ENCODE measurements at places on chromosomes 5 and 9.

GRCh38 chr9:115291841-115292240 is 173.9 kb upstream of the TNC start:
- no peak overlapping the region for H3K4me3 ChIP-seq
- DNase-seq, result no peak
- peaks cover 7% of the 10 kb centered on the region for H3K4me1 ChIP-seq
- no peak overlapping the region for H3K27ac ChIP-seq
- no peaks in the 10 kb centered on the region for H3K27me3 ChIP-seq

DNA sequence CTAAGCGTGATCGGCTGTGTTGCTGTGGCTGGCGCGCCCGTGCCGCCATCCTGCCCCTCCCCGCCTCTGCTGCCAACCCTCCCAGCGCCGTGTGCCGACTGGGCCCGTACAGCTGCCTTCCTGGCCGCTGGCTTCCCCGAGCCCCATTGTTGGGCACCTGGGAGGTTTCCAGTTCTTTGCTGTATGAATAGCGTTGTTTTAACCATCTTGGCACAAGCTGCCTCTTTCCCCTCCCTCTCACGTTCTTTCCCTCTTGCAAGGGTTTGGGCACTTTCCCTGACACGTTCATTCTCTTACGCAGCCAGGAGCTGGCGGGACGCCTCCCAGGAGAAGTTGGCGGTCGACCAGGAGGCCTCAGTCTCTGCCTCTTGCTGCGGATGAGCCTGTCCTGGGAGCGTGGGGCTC is 43.1 kb upstream of the RXRA start:
- no peaks in the 10 kb centered on the region for H3K4me1 ChIP-seq
- peaks cover 7% of the 10 kb centered on the region for H3K27me3 ChIP-seq
- DNase-seq, result no peak
- H3K27ac ChIP-seq, result no peak overlapping the region
- no peaks in the 10 kb centered on the region for H3K36me3 ChIP-seq

DNA sequence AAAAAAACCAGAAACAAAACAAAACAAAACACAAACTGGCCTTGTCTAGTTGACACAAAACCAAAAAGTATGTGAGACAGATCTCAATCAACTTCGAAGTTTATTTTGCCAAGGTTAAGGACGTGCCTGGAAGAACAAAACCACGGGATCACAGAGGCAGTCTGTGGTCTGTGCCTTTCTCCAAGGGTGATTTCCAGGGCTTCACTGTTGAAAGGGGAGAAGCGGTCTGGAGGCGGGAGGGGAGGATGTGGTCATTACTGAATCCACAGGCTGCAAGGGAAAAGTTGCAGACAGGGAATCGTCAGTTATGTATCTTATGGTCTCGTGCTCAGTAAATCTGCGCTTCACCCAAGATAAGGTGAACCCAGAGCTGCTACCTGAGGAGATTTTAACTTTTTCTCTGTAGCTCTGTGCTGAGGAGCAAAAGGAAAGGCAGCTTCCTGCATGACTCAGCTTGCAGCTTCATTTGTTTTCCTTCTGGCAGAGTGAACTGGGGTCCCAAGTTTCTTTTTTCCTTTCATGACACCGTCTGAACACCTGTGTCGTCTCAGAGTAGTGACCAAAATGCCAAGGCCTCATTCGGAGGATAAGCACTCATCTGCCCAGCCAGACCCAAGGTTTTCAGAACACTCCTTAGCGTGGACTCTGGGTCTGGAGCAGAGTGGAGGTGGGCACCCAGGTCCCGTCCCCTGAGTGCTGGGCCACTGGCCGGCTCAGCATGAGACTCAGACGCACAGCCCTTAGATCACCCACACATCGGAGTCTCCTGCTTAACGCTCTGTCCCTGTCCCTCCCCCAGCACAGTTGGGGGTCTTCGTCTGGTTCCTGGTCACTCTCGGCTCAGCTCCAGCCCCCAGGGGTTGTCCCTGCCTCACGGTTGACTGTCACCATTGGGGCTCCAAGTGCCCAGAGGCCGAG is 25.9 kb downstream of the ROPN1L start:
- H3K27ac ChIP-seq, result peak overlapping the region; percentile 92
- peaks cover 8% of the 10 kb centered on the region for H3K36me3 ChIP-seq
- H3K27me3 ChIP-seq, result peaks cover 17% of the 10 kb centered on the region
- peak overlapping the region; percentile 31 for H3K4me3 ChIP-seq

GRCh38 chr5:101561018-101561417 is 657.9 kb upstream of the ST8SIA4 start:
- no peak overlapping the region for H3K4me3 ChIP-seq
- H3K27ac ChIP-seq, result no peak overlapping the region
- no peaks in the 10 kb centered on the region for H3K27me3 ChIP-seq
- no peaks in the 10 kb centered on the region for H3K36me3 ChIP-seq
- no peak for DNase-seq
- no peaks in the 10 kb centered on the region for H3K4me1 ChIP-seq

DNA sequence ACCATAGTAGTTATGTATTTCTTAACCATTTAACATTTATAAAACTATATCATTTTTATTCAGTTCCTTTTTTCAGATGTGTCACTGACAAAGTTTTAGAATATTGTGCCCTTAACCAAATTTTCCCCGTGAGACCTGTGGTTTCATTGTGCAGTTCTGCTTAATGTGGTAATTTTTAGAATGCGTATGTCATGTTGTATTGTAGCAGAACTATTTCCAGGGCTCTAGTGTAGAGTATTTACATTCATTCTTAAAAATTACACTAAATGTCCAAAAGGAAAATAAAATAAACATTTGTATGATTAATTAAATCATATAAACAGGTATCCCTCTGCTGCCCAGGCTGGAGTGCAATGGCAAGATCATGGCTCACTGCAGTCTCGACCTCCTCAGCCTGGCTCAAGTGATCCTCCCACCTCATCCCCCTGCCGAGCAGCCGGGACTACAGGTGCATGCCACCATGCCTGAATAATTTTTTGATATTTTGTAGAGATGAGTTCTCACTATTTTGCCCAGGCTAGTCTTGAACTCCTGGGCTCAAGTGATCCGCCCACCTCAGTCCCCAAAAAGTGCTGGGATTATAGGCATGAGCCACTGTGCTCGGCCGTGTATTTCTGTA is 15.4 kb downstream of the SERINC5 start:
- DNase-seq, result no peak
- peaks cover 31% of the 10 kb centered on the region for H3K36me3 ChIP-seq
- H3K4me3 ChIP-seq, result no peak overlapping the region
- H3K27ac ChIP-seq, result no peak overlapping the region
- H3K4me1 ChIP-seq, result peaks cover 28% of the 10 kb centered on the region
- H3K27me3 ChIP-seq, result no peaks in the 10 kb centered on the region

GRCh38 chr9:8686516-8686915 is 886.9 kb upstream of the DMAC1 start:
- no peak for DNase-seq
- no peaks in the 10 kb centered on the region for H3K27me3 ChIP-seq
- no peaks in the 10 kb centered on the region for H3K36me3 ChIP-seq

DNA sequence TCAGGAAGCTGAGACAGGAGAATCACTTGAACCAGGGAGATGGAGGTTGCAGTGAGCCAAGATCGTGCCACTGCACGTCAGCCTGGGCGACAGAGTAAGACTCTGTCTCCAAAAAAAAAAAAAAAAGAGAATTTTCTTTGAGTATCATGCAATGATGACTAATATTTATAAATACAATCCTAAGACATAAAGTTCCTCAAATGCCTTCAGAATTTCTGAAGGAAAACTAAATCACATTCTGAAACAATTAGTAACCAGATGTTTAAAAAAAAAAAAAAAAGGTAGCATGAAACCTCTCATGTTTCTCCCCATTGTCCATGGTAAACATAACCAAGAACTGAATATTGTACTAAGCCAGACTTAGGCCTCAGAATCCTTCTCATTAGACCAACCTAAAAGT is 23.1 kb downstream of the MLLT3 start:
- H3K4me1 ChIP-seq, result peaks cover 12% of the 10 kb centered on the region
- H3K36me3 ChIP-seq, result no peaks in the 10 kb centered on the region
- no peak for DNase-seq

GRCh38 chr5:113608113-113608596 is 94.7 kb downstream of the YTHDC2 start:
- H3K27me3 ChIP-seq, result no peaks in the 10 kb centered on the region
- H3K27ac ChIP-seq, result no peak overlapping the region
- no peak overlapping the region for H3K4me3 ChIP-seq
- H3K36me3 ChIP-seq, result no peaks in the 10 kb centered on the region

DNA sequence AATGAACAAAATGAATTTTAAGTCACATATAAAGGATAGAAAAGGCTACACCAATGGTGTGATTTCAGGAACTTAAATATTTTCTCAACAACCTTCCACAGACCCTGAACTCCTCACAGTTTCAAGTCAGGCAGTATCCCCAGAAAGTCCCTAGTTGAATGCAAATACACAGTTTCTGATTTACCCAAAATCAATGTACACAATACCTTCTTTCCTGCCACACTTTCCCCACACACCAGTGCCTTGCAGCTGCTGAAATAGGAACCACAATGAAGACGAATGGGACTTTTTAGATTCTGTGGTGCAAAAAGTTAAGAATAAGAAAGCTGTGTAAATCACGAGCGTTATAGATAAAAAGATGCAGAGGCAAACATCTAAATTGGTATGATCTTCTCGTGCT is 552.4 kb upstream of the MEF2C start:
- no peaks in the 10 kb centered on the region for H3K36me3 ChIP-seq
- no peaks in the 10 kb centered on the region for H3K27me3 ChIP-seq
- H3K4me3 ChIP-seq, result no peak overlapping the region
- H3K27ac ChIP-seq, result no peak overlapping the region

DNA sequence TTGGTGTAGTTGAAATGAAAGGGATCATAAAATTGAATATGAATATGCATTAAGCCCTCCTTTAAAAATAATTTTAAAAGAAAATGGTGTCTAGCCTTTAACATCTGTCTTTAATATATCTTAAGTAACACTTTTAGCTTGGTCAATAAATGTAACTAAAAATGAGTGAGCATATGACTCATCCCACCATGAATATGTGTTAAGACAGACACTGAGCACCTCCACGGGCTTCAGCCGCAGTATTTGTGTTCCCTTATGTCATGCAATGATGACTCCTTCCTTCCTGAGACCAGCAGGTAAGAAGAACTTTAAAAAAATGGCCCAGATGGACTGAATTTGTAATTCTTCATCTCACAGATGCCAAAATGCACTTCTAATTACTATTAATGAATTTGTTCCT is 563.2 kb downstream of the NR2F1-AS1 start:
- H3K36me3 ChIP-seq, result no peaks in the 10 kb centered on the region
- no peaks in the 10 kb centered on the region for H3K27me3 ChIP-seq
- no peak overlapping the region for H3K27ac ChIP-seq
- DNase-seq, result no peak

- H3K4me1 ChIP-seq, result no peaks in the 10 kb centered on the region
- DNase-seq, result no peak
- no peaks in the 10 kb centered on the region for H3K27me3 ChIP-seq
- no peak overlapping the region for H3K4me3 ChIP-seq
- H3K27ac ChIP-seq, result no peak overlapping the region
These were observed 322.3 kb upstream of the CDH6 start for GRCh38 chr5:30871196-30871595.

DNA sequence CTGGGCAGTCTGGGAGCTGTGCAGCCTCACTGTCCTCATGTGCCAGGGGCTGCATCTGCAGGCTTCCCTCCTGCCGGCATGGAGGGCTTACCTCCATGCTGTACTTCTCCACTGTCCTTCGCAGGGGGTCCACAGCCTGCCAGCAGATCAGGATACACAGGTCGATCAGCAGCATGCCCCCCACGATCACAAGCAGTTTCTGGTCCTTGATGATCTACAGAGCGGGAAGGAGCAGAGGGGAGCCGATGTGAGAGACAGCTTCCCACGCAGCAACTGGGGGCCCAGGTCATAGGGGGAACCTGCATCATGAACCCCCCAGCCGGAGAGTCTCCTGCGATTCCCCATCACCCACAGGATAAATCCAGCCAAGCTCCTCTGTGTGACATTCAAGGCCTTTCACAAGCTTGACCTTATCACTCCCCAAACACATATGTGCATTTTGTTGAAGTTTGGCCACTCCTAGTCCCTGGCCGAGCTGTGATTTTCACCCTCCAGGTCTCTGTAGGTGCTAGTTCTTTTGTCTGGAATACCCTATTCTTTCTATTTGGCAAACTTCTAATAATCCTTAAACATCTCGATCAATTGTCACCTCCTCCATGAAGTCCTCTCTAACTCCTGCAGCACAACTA is 107.3 kb upstream of the TBC1D2 start:
- peaks cover 12% of the 10 kb centered on the region for H3K4me1 ChIP-seq
- no peak overlapping the region for H3K4me3 ChIP-seq
- H3K27ac ChIP-seq, result no peak overlapping the region
- no peak for DNase-seq

- H3K27ac ChIP-seq, result no peak overlapping the region
- DNase-seq, result no peak
- no peaks in the 10 kb centered on the region for H3K27me3 ChIP-seq
- H3K4me1 ChIP-seq, result no peaks in the 10 kb centered on the region
- no peak overlapping the region for H3K4me3 ChIP-seq
These were observed 76.8 kb downstream of the PALM2AKAP2 start for GRCh38 chr9:109856785-109857184.

DNA sequence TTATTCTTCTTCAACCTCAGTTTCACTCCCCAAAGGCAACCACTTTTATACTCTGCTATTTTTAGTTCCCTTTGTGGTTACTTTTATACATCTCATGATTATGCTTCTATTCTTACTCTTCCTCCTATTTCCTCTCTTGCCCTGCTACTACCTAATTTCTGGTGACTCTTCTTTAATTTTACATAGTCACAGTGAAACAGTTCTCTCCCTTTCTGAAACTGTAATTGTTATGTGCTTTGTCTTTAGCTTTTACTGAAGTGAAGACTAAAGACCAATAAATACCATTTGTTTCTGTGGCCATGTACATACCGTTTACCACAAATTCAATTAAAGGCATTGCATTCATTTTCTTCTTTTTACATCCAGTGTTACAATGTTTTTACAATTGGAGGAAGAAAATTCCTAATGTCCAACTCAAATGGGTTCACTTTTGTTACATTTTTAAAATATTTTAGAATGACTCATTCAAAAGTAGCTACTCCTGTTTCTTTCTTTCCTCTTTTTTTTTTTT is 410.6 kb downstream of the PSAT1 start:
- DNase-seq, result no peak
- H3K36me3 ChIP-seq, result no peaks in the 10 kb centered on the region
- no peaks in the 10 kb centered on the region for H3K27me3 ChIP-seq
- no peak overlapping the region for H3K4me3 ChIP-seq
- H3K27ac ChIP-seq, result no peak overlapping the region

DNA sequence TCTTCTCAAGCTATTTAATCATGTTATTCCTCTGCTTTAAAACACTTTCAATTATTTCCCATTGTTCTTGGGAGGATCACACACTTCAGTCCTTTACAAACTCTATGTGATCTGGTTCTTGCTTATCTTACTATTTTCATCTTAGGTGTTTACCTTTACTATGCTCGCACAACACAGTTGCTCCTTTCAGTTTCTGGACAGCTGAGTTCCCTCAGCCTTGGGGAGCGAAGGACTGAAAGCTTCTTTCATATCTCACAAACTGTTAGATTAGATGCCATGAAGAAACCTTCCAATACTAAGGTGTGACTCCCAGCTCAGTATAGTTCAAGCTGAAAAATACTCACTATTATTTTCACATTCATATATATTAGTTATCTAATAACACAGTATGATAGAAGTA is 117.9 kb downstream of the CDC42SE2 start:
- H3K4me1 ChIP-seq, result peaks cover 57% of the 10 kb centered on the region
- no peak overlapping the region for H3K4me3 ChIP-seq
- H3K36me3 ChIP-seq, result peaks cover 5% of the 10 kb centered on the region
- peak overlapping the region; percentile 61 for H3K27ac ChIP-seq
